Nephron progenitor cell (in vitro differentiated cells): ENCODE measurements at places on chromosomes 2 and 18.

DNA sequence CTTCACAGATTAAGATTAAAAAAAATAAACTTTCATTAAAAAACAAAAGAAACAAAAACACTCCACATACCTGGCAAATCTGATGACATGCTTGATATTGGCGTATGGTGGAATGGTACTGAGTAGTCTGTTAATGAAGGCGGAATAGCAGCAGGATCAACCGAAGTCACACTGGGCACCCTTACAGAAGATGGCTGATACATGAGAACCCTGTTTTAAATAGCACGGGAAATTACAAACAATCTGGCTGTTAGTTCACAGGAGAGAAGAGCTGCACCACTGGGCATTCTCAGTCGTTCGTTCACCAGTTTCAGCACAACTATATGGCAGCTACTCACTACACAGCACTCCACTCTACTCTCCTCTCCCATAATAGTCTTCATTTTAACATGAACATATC, 64.0 kb upstream of the ST8SIA5 start:
- DNase-seq = no peak

DNA sequence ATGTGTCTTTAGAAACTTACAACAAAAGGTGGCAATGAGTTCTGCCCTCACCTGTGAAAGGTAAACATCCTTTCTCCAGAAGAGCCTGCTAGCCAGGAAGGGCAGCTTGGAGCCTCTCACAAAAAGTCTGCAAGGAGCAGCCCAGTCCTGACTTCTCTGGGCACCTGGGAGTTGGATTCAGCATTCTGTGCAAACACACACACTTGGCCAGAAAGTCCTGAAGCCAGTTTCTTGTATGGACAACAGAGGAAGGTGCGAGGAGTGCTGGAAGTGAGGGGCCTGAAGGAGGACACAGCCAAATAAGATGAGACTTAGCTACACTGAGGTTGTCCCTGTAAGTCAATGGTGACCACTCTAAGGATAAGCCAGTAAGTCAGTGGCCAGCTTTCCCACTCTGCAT, 52.4 kb upstream of the SLC1A4 start:
- DNase-seq = no peak

- no peak for DNase-seq
Measured at GRCh38 chr2:188245230-188245629, 46.4 kb upstream of the GULP1 start.

GRCh38 chr2:159202568-159203071, 83.9 kb downstream of the WDSUB1 start:
- DNase-seq = no peak

DNA sequence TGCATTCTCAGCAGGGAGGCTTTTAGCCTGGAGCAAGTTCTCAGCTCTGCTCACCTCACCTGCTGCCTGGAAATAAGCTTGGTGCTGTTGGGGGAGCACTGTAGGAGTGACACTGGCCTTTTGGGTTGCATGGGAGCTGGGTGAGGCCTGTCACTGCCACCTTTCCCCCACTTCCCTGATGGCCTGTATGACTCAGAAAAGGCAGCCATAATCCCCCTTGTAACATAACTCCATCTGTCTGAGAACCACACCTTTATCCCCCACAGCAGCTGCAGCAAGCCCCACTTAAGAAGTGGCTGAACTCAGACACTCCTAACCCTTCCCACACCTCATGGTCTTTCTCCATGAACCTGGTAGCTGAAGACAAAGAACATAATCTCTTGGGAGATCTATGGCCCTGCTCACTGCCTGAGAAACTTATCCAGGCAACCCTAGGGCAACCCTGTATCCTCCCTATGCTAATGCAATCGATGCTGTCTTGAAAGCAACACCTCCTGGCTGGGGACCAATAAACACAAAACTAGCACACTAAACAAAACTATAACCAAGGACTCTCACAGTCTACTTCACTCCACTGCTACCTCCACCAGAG, 258.9 kb upstream of the OSR1 start:
- no peak for DNase-seq
